ENCODE measurements at places on chromosomes 11 and 22.

DNA sequence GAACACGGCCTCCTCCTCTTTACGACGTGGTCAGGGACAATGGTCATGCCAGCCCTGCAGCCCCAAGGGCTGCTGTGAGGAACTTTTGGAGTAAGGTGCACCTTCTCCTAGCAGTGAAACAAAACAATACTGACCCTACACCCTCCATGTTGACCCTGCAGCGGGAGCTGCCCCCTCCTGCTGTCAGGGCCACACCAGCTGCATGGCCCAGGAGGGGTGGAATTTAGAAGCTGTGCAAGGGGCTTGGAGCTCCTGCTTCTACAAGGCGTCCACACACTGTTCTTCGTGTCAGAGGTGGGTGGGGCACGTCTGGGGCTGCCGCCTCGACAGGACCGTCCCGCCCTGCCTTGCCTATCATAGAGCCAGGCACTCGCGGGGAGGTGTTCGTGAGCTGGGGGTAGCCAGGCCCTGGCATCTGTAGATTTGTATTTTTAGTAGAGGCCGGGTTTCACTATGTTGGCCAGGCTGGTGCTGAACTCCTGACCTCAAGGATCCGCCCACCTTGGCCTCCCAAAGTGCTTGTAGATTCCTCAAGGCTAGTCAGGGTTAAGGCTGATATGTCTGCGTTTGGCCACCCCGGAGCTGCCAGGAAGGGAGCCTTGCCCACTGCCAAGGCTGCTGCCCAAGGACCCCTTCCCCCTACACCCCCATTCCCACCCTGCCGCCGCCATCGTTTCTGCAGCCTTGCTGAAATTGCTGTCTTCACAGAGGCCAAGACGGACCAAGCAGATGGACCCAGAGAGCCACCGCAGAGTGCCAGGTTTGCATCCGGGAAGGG lies 15.9 kb downstream of the INCENP start:
- no peak for DNase-seq

GRCh38 chr11:45344028-45344427 lies 57.9 kb upstream of the SYT13 start:
- no peak for DNase-seq

DNA sequence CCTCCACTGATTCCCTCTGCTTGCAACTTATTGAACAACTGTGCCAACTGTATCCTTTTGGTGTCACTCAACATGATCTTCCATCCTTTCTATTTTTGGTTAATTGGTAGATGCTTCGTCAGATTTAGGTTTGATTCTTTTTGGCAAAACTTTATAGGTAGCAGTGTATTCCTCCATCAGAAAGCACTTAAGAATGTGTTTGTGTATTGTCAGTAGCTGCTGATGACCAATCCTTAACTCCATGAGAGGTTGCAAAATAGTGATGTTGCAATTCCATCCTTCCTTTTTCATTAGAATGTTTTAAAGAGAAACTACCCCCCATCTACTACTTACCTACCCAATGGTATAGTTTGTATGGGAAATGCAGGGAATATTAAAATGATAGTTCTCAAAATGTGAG lies 22.1 kb downstream of the FAM76B start:
- DNase-seq = no peak

DNA sequence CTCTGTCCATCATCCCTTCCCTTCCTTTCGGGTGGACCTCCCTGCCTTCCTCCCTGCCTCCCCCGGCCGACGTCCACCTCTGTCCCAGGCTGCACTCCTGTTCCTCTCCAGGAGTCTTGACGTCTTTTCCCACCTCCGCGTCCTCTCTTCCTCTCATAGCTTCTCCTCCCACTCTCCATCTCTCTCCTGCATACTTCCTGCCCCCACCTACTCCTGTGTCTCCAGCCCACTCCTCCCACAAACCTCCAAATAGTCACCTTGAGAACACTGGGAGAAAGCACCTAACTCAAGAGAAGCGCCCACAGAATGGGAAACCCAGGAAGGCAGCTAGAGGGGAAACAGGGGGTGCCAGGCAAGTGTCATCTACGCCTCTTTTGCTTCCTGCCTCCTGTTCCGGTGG lies 60.8 kb downstream of the PDE2A start:
- DNase-seq = no peak

GRCh38 chr11:94751218-94751609 lies 16.9 kb upstream of the AMOTL1 start:
- DNase-seq = no peak

GRCh38 chr11:76560219-76560618 lies 110.3 kb downstream of the LRRC32 start:
- no peak for DNase-seq

DNA sequence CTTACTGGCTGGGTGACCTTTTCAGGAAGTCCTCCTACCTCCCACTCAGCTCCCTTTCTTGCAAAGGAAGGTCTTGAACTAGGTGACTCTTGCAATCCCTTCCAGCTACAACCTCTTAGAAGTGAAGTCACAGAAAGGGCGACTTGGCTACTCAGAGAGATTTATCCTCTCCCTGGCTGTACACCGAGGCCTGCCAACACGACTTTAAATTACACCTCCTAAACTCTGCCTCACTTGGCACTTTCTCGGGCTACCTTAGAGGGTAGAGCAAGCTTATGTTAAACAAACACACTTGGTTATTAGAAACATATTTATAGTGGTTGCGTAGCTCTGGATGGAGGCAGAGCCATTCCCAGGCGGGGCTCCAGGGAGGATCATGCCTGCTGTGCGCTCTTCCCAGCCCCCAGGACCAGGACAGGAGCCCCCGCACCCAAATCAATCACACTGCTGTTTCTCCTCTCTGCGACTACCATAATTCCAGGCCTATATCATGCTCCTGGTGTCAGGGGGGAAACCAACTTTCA lies 358.4 kb downstream of the BUD13 start:
- DNase-seq = no peak

- DNase-seq = no peak
These were observed 21.0 kb upstream of the ANO1 start for GRCh38 chr11:70057080-70057479.

DNA sequence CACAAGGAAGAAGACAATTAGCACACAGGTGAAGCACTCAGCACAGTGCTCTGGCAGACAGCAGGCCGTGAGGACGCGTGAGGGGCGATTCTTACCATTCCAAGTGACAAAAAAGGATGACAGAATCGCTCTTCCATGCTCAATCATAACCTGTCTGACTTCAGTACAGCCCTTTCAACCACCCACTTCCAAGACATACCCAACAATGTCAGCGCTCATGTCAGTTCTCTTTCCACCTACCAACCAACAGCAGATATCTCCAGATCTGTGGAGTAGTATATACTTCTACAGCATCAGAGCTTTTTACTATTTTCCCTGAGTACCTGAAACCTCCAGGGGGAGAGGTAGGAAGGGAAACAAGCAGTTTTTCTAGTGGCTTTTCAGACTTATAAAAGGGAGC lies 40.2 kb downstream of the MORC2 start:
- no peak for DNase-seq

GRCh38 chr11:18986744-18987143 lies 47.5 kb upstream of the MRGPRX1 start:
- DNase-seq = no peak

DNA sequence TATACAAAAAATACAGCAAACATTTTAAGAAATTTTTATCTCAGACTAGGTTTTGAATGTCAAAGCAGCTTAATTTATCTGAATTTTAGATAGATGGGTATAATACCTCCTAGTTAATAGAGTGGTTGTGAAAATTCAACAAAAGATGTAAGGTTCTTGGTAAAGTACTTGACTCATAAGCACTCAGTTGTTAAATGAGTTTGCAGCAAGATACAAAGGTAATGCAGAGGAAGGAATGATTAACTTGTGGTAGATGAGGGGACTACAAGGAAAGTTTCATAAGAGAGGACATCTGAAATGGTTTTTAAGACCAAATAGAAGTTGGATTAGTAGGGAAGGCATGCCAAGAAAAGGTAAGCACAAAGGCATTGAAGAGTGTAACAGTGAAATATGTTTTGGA lies 37.4 kb downstream of the PPME1 start:
- no peak for DNase-seq

- DNase-seq = no peak
These were observed 9.1 kb upstream of the CSF2RB start for GRCh38 chr22:36904260-36904880.

GRCh38 chr22:44592824-44593148 lies 94.8 kb upstream of the RTL6 start:
- DNase-seq = no peak

- DNase-seq = no peak
These were observed 198.0 kb upstream of the FAT3 start for GRCh38 chr11:92026664-92027063.

GRCh38 chr11:117188620-117189081 lies 10.1 kb downstream of the SIDT2 start:
- no peak for DNase-seq

DNA sequence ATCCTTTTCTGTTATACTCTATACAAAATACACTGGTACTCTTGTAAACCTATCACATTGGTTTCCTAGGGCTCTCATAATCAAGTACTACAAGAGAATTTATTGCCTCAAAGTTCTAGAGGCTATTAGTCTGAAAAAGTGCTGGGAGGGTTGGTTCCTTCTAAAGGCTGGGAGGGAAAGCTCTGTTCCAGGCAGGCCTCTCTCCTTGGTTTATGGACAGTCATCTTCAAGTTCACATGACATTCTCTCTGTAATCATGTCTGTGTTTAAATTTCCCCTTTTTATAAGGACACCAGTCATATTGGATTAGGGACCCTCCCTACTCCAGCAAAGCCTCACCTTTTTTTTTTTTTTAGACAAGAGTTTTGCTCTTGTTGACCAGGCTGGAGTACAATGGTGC lies 9.1 kb downstream of the SLC36A4 start:
- DNase-seq = no peak

GRCh38 chr11:27571154-27571810 lies 64.7 kb upstream of the LIN7C start:
- DNase-seq = no peak

- no peak for DNase-seq
These were observed 28.5 kb downstream of the MAML2 start for GRCh38 chr11:96314326-96315020.

- no peak for DNase-seq
These were observed 37.4 kb downstream of the DUSP8 start for GRCh38 chr11:1534682-1535081.

DNA sequence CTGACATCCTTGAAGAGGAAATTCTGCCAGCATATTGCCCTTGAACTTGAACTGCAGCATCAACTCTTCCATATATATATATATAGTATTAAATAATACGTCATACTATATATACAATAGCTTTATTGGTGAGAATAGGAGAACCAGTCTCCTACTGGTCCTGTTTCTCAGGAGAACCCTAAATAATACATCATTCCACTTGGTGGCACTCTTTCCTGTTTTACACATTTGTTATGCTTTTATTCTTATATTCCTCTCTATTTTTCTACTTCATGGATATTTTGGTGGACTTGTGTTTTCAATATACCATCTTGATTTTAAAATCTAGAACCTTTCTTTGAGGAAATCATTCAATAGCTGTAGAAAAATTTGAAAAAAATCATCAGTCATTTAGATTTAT lies 193.3 kb downstream of the TRPC6 start:
- DNase-seq = no peak
